ENCODE measurements at places on chromosomes 2 and 18.

DNA sequence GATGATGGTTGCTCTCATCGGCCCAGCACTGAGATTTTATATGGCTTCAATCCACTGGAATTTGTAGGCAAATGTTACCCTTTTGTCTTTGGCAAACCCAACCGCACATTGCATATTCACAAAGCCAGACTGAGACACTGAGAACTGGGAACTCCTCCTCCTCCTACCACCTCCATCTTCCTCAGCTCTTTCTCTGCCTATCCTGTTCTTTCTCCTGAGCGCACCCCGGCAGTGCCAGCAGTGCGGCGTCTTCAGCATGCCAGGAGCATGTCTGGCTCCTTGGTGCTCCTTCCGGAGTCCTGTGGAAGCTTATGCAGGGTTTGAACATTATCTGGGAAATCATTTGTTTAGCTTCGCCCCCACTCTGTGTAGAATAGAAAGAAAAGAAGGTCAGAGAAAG is 50.8 kb downstream of the TRIB2 start:
- no peak for DNase-seq

DNA sequence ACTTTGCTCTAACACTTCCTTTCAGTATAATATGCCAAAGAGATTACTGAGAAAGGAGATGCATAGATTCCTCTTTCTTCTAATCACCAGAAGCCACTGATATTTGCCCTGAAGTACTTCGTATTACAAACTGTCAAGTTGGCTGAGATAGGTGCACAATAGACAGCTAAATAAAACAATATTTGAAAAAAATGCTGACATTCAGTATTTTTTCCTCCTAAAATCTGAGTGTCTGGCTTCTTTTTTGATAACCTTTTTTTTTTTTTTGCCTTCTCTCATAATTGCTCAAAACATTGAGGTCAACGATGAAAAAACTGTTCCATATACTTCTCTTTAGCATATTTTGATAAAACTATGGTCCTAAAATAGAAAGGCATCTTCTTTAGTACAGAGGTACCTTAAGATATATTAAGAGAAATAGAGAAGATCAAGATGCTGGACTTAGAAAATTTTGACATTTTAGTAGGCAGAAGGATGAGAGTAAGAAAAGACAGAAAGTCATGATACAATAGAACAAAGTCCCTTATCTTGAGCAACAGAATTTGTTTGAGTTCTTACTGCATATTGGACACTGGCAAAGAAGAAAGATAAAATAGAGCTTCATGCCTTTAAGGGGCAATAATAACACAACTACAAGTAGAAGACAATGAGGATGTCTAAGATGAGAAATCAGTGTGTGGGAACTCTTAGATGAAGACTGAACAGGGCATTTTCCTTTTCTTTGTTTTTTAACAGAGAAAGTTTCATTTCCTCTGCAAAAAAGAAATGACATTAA is 220.7 kb downstream of the PTH2R start:
- DNase-seq = no peak

DNA sequence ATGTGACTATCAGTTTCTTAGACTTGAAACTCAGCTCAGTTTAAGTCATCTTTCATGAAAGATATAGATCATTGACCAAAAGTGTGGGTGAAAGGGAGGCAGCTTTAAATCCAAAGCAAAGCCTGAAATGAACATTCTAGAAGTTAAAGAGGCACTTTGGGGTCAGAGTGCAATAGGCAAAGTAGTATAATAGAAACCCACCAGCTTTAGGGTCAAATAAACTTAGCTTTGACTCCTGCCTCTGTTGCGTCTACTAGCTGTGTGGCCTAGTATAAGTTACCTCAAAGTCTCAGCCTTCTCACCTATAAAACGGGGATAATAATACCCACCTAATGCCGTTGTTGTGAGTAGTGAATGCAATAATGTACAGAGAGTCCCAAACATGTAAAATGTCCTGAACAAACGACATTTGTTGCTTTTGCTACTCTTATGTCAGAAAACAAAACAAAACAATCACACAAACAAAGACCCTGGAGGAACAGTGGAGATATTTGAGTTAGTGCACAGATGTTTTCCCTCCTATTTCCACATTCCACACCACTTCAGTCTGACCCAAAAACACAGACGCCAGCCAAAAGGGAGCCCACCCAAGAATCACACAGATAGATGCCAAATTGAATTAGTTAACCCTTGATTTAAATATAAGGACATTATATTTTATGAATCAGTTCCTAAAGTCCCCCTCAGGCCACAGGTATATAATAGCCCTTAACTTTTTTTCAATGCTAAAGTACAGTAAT is 657.0 kb downstream of the ARHGAP15 start:
- no peak for DNase-seq

DNA sequence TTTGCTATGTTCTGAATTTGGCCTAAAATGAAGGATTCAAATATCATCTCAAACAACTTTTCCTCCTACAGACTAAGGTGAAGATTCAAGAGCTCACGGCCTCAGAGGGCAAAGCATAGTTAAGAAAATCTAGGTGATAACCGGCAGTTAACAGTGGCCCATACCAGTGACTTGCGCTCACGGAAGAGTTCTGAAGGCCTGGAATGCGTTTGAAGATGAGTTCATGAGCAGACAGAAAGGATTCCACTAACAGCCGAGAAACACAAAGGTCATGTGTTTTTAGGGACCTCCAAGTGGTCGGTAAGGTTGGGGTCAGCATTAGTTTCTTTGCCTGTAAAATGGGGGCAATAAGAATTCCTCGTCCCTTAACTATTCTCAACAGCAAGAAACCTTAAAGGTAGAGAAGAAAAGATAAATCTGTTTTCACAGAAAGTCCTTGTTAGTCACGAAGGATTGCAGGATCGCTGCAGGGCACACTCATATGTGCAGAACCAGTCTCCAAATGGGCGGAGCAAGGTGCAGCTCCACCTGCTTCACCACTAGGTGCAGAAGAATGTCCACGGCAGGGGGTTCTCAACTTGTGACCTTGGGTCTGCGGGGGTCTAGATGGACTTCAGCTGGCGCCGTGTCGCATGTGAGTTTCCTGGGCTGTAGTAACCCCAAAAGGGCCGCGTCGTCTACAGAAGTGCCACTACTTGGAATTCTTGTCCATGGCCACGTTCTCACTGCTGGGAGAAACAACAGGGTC is 708 bp upstream of the RPIA start:
- DNase-seq = peak; percentile 36

DNA sequence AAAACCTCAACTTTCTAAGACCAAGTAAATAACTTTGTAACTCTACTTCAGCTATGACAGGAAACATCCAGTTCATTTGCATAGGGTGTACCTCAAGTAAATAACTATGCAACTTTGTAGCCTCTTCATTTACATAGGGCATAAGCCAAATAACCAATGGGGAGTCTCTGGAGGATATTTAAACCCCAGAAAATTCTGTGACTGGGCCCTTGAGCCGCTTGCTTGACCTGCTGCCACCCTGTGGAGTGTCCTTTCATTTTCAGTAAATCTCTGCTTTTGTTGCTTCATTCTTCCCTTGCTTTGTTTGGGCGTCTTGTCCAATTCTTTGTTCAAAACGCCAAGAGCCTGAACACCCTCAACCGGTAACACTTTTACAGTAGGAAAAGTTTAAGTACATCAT is 1112.7 kb upstream of the NRXN1 start:
- no peak for DNase-seq

- DNase-seq = no peak
These were observed 125.7 kb downstream of the NBAS start for GRCh38 chr2:15435474-15435873.

DNA sequence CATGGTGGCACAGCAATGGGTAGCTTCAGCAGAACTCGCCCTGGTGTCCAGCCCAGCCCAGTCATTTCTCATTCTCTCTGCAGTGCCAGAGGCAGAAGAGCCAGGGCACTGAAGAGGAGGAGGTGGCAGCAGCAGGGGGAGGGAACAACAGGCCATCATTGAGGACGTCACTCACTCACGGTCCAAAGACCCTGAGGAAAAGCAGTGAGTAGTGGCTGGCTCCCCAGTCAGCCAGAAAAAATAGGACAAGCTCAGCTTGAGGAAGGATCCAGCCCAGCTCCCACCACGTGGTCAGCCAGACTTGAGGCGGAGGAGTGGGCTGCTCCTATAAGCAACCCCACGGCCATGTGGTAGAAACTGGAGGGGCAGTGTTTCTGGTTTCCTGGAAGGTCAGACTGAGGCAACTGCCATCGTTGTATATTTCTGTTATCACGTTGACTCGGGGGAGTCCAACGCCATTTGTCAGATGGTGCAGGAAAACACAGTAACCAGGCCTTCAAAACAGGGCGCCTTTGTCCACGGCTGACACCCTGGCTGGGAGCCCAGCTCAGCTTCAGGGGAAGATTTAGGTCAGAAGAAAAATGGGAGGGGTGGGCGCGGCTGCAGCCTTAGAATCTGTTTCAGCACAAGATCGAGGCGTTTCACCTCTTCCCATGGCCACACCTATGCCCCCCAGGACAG is 19.0 kb upstream of the TMEM247 start:
- no peak for DNase-seq

- DNase-seq = no peak
These were observed 9.4 kb upstream of the PRLH start for GRCh38 chr2:237556773-237557632.

GRCh38 chr2:58923869-58924268 is 682.7 kb upstream of the FANCL start:
- no peak for DNase-seq

DNA sequence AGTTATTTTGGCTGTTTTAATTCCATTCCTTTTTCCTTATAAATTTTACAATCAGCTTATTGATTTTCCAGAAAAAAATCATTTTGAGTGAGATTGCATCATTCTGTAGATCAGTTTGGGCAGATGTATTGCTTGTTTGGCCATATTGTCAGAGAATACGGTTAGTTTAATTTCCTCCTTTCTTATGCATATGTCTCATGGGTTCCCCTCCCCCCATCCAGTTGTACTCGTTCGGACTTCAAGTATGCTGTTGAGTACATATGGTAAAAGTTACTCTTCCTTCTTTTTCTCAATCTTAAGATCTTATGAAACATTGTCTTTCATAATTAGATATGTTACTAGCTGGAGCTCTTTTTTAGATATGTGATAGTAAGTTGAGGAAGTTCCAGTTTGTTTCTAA is 131.2 kb upstream of the TTC27 start:
- peak; percentile 8 for DNase-seq

GRCh38 chr2:70995426-70995729 is 705 bp upstream of the TEX261 start:
- DNase-seq = peak; percentile 55

GRCh38 chr18:34039611-34040010 is 185.1 kb downstream of the NOL4 start:
- no peak for DNase-seq

DNA sequence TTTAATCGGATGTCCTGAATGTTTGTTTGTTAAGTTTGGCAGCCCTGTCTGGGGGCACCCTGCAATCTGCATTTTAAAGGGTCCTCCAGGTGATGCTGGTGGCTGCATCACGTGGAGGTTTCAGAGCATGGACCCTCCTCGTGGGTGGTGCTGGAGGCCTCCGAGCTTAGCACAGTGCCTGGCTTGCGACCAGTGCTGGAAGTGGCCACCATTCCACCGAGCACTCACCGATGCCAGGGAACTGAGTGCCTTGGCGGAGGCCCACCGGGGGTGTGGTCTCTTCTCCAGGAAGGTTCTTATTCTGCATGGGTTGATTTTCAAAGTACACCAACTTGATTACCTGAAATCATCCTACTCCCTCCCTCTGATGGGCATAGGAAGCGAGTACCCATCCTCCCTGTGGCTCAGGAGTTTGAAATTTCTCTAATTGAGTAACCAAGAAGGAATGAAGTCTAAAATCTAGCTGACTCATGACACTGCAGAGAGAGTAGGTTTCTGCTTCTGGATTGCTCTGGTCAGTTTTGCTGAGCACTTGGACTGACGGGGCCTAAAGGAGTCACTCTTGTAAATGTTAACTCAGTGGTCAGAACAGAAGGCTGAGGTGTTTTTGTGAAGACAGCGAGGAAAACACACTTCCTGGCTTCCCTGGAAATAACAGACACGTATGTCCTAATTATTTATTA is 58.1 kb upstream of the SLC66A3 start:
- no peak for DNase-seq
